ENCODE measurements at places on chromosomes 5 and 9.

DNA sequence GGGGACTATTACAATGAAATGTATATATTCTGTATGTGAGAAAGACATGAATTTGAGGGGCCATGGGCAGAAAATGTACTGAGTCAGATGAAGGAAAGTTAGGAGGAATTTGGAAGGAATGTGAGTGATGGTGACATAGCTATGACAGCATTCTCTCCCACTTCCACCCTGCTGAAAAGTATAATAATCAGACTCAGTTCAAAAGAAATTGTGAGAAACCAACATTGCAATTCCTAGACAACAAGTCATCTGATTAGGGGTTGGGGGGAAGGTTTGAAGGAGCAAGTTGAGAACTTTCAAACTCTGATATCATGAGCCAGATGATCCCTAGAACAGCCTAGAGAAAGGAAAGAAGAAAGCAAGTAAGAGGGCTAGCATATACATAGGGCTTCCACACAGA, 370.6 kb downstream of the DMRTA1 start:
- DNase-seq, result no peak

DNA sequence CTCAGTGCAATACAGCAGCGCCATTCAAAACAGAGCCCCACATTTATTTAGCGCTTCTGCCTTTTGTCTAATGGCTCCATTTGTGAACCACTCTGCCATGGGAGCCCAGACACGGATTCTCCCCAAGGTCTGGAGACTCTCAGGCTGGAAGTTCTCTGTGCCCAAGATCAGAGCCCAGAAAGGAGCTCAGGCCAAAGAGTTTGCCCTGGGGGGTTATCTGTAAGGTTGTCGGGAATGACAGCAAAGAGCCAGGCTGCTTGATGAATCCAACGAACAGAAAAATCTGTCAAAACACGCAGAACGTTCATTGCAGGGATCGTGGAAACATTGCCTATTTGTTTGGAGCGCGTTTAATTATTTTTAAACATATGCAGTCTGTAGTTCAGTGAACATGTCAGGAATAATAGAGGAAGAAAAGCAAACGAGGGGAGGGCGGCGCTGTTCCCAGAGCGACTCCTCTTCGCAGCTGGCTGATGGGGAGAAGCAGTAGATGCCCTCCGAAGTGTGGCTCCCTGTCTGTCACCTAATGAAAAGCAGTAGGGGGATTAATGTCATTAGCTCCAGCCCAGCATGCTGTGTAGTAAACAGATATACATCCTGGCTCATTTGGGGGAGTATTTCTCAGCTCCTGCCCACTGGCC, 464.9 kb upstream of the MPDZ start:
- DNase-seq, result no peak

GRCh38 chr5:141814064-141814964, 63.9 kb downstream of the PCDH1 start:
- peak; percentile 6 for DNase-seq

DNA sequence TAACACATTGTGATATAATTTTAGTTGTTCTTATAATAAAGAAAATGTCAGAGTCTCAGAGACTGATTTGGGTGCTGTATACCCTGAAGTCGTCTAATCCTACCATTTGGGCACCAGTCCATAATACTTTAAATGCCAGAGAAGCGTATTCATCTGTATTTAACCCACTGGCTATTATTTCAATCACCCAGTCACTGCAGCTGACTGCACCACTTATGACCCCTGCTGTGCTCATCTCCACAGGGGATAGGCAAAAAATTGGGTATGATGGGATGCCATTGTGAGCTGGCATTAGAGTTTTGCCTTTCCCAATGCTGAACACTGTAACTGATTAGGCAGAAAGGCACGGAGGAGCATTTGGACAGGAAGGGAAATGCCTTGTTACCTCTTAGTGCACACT, 599.7 kb downstream of the CAAP1 start:
- no peak for DNase-seq

GRCh38 chr9:14336244-14336643, 22.3 kb upstream of the NFIB start:
- DNase-seq, result no peak

- no peak for DNase-seq
Observed at GRCh38 chr5:172437445-172438318, 16.6 kb downstream of the SH3PXD2B start.

DNA sequence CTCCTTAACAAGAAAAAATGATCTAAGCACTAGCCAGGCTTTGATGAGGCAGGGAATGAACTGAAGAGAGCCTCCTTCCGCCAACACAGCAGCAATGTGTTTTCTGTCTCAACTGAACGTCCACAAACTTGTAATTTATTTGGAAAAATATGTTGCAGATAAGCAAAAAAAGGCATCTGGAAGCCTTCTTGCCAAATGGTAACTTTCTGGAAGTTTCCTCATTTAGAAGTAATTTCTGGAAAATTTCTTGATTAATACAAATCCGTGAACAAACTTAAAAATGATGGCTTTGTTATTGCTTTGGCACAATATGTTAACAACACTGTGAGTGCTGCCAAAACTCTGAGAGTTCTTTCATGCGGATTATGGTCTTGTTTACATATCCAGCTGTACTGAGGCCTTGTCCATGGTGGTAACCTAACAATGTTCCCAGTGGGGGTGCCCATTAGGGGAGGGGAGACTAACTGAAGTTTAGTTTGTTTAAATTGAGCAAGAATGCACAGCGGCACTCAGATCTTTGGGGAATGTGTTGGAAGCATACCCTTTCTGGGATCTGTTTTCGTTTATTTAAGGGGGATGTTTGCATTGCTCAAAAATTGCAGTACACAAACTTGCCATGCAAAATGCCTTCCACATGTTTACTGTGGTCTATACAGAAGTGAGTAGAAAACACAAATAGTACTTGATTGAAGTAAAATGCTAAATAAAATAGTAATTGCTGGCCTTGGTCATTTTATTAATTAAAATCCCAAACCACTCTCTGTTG, 334.7 kb downstream of the NR2F1-AS1 start:
- DNase-seq, result no peak

- no peak for DNase-seq
Observed at GRCh38 chr5:168843277-168844015, 264.3 kb upstream of the PANK3 start.

All from stimulated activated CD4-positive, alpha-beta T cell treated with anti-CD3 and anti-CD28 coated beads, Interleukin-1b, Interleukin-23, amount 100 ng/mL, for 1 hour (primary cell).